NCI-H748 treated with DMSO at 0.1 percent for 48 hours (cell line): ENCODE measurements at places on chromosomes 5 and 9.

GRCh38 chr9:121345070-121345469 lies 25.0 kb downstream of the STOM start:
- DNase-seq: no peak

- no peak for DNase-seq
Measured at GRCh38 chr9:98225015-98225442, 30.4 kb downstream of the TBC1D2 start.

DNA sequence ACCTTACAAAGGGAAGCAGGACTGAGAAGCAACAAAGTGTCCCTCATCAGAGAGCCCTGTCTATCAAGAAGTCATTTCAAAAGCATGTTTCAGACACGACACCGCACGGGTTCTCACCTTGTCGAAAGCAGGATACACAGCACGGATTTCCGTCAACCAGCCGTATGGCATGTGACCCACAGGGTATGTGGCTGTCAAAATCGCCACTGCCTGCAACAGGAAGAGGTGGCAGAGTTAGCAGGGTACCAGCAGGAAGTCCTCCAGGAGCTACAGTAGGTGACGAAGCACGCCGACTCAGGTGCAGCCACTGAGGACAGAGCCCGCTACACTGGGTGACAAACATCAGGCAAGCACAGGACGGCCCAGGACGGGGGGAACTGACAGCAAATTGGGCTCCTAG lies 81.2 kb downstream of the OTULIN start:
- DNase-seq: no peak

GRCh38 chr9:35728041-35728971 lies 3.7 kb downstream of the TLN1 start:
- no peak for DNase-seq

DNA sequence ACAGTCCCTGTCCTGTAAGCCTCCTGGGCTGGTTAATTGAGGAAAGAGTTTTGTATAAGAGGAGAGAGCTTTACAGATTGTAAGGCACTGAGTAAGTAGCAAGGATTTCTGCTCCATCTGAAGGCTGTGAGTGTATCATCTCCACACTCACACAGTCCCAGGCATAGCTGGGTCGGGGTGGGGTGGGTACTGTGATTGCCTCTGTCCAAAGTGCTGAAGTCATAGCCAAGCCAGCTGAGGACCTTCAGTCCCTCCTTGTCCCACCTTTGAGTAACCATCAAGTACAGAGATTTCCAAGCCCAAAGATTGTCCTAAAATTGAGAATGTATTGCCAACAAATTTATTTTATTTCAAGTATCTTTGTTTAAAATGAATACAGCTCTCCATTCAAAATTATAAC lies 5.5 kb upstream of the DNAJB5 start:
- DNase-seq: no peak

GRCh38 chr9:136045595-136046553 lies 49.2 kb downstream of the NACC2 start:
- no peak for DNase-seq

DNA sequence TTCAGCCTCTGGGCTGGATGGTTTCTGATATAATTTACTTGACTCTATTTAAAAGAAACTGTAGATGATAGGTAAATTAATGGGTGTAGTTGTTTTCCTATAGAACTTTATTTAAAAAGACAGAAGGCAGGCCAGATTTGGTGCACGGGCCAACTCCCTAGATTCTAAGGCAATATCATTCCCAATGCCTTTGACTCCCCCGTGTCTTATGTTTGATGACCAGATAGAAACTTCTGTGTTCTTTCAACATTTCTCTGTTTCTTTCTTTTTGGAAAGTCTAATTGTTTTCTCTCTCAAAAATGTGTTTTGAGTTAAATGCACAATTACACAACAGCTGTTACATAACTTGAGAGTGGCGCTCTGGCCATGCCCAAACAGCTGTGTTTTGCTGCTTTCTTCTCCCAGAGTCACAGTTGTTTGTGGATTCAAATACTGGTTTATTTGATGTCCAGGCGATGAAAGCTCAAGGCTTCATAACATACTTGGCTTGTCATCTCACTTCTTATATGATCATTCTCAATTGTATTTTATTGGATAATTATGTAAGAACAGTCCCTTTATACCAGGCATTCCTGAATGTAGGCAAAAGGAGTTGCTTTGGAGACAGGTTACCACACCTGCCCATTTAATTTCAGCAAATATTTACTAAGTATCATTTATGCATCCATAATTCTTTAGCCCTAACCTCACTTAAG lies 1.7 kb upstream of the ALDH1A1 start:
- DNase-seq: peak; percentile 92
